Type B pancreatic cell (in vitro differentiated cells): ENCODE measurements at places on chromosomes 6 and 20. TPM values are rescaled to one million over a fixed set of nuclear protein-coding genes. Genes with fewer than 3 reads are reported as not detected.

- no peak for DNase-seq
These were observed 61.0 kb upstream of the MAFB start for GRCh38 chr20:40749985-40750506.

GRCh38 chr6:73006146-73006545 lies 219.2 kb downstream of the KHDC1L start:
- no peak for DNase-seq

DNA sequence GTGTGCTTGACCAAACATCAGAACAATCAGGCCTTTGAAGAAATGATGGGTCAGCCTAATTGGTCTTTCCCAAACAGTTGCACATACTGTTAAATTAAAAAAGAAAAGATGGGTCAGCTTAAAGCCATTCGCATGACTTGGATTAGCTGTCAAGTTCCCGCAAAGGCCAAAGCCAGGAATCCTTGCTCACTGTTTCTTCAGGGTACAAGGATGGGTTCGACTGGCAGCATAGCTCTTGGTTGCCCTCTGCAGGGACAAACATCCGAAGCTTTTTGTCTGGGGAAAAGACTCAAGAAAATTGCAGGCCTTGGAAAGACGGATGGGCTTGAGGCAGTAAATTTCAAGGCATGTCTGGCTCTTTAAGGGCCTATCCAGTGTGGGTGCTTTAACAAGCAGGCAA lies 168.0 kb downstream of the HDGFL1 start:
- DNase-seq, result peak; percentile 67

DNA sequence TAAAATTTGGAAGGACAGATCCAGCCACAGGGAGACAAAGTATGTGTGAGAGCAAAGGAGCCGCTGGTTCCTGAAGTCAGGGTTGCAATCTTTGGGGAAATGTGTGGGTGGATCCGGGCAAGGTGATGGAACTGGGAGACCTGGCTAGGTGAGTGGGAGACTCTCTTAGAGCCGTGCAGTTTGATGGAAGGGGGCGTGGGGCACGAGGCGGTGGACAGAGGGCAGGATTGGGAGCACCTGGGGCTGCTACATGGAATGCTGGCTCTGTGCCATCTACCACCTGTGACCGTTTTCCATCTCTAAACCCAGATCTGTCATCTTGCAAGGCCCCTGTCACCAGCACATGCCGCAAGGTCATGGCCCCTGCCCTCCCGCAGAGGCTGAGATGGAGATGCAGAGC lies 268.4 kb downstream of the SMOC2 start:
- no peak for DNase-seq

DNA sequence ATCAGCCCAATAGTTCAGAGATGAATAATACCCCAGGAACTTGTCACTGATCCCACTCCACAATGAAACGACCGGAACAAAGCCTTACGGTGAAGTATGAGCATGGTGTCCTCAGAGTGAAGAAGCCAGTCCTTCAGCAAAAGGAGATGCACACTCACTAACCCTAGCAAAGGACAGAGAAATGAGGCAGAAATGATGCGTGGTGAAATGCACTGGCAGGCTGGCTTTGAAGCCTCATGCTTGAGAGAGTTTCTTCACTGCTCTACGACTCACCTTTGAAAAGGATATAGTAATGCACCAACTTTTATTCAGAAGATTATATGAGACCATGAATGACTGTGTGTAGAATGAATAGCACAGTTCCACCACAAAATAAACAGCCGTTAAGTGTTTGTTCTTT lies 74.8 kb downstream of the PHACTR1 start:
- DNase-seq, result no peak

- DNase-seq, result no peak
These were observed 269.3 kb downstream of the ARHGAP18 start for GRCh38 chr6:129440691-129441090.

DNA sequence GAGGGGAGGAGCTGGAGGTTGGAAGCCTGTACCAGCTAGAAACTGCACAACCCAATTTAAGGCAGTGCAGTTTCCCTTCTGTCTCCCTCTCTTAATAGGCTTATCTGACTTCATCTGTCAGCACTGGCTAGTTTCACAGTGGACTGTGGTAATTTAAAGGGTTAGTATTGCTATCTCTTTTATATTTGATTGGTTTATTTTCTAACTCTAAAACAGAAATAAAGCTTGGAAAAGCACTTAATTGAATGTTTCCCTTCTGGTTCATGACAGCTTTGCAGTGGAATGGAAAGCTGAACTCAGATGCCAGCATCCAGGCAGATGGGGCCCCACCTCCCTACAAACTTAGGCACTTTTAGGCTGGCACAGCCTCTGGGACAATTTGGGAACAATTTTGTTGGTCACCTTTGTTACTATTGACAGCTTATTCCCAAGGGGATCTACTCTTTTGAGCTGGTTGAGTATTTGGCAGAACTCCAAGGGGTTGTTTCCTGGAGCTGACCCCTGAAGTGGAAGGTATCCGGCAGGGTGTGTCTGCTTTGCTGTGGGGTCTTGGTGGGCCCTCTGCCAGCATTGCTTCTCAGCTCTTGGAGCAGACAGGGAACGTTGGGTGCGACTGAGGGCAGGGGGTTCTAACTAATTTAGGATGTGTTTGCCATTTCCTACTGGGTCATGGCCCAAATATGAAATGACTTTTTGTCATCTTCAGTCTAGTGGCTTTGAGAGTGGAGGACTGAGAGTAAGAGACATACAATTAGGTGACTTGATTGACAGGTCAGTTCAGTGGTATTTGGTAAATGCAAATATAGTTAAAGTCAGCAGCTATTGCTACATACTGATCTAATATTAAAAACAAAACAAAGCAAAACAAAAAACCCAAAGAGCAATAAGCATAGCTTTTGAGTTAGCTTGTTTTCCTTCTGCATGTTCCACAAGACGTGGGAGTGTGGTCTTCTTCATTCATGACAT lies 9.3 kb downstream of the SH3BGRL2 start:
- no peak for DNase-seq

DNA sequence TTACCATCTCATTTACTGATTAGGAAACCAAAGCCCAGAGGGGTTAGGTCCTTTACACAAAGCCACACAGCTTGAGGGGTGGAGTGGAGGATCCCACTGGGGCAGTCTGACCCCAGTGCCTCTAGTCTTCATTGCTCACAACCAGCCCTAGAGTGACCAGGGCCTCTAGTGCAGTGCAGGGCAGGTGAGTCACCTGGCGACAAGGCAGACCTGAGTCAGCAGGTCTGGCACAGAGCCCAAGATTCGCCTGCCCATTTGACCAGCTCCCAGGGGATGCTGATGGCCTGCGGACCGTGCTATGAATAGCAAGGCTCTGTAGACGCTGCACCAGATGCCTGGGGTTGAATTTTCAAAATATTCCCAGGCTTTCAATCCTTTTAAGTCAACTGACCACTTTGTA lies 29.9 kb downstream of the CDH26 start:
- DNase-seq, result no peak

DNA sequence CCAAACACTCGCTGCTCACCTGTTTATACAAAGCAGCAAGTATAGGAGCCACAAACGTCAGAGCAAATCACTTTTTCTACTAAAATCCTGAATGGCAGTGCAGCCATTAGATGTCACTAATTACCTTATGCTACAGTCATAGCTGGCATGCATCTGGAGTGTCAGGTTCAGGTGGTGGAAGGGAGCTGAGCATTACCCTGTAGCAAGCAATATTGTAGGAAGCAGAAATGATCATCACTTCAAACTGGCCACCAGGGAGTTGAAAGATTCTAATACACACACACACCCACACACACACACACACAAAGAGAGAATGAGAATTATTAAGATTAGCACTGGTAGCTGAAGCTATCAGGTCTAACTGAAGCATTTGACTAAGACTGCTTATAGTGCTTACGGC lies 75.8 kb downstream of the EFHC1 start:
- DNase-seq, result no peak

- no peak for DNase-seq
These were observed 212.2 kb downstream of the UST start for GRCh38 chr6:148959008-148959407.

DNA sequence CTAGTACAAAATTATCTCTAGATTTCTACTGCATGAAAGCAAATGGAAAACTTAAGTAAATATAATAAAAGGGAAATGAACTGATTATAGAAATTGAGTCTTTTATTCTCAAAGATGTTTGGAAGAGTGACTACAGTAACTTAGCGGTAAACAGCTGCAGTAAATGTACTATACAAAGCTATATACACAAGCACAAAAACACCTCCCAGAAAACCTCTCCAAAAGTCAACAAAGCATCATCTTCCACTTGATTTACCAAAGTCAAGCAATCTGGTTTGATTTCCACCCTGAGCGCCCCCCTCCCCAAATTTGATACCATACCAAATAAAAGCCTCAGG lies 142.1 kb upstream of the SHLD1 start:
- DNase-seq, result no peak

DNA sequence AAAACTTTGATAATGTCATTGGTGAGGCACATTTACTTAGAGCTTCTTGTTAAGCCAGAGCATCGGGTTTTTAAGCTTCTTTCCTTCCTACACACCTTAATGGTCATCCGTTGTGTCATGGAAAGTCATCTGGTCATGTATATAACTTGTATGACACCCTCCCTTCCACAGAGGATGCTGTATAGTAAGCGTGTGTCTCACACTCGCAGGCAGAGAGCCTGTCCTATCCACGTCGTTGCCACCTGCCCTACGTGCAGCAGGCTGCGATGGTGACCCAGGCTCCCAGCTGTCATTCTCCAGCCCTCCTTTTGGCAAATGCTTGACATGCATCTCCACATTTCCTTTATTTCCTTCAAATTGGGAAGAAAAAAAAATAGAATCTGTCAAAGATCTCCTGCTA lies 85.6 kb downstream of the MYB start:
- DNase-seq, result no peak

GRCh38 chr20:37389844-37390275 lies 43.9 kb downstream of the SRC start:
- DNase-seq, result no peak

- no peak for DNase-seq
These were observed 104.8 kb downstream of the FLRT3 start for GRCh38 chr20:14232650-14233049.

DNA sequence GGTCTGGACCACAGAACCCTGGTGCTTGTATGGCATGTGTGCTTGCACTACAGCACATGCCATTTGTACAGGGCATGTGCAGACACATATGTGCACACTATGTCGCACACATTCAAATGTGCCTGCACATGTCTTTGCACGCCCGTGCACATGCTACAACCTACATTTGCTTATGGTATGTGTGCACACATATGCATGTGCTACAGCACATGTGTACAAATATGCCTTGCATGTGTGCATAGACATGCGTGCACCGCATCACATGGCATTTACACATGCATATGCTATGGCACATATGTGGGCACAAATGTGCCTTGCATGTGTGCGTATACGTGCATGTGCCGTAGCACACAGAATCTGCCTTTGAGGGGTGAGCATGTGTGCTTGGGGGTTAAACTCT lies 90.5 kb downstream of the DHX35 start:
- DNase-seq, result no peak

DNA sequence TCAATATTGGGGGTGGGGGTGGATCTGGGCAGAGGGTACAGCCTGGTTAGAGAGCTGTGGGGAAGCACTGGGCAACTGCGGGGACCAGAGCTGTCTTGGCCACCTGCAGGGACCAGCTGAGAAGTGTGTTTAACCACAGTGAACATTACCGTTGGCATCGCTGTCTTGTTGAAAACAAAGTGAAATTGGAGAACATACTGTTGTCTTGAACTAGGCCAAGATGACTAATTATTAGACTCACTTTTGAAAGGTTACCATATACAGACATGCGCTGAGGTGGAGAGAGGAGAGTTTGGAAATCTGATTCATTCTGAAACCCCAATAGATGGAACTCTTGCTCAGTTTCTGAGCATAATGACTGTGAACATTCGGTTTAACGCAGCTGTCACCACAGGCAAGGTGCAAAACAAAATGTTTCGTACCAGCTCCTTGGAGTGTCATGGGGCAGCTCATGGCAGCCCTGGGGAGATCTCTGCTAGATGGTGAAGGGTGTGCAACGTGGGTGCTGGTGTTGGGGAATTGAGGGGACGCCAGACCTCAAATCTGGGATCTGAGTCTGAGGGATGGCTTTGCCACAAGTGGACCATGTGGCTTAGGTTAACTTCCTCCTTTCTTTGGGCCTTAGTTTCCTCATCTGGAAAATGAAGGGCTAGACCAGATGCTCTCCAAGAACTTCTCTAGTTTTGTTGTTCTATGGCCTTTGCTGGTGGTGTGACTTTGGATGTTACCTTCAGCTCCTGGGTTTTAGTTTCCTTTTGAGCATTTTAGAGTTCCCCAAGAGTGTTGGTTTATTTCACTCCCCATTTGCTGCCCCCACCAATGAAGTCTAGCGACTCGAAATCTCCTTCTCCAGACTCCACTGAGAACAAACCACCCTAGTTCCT lies 24.6 kb upstream of the GTSF1L start:
- DNase-seq, result no peak

DNA sequence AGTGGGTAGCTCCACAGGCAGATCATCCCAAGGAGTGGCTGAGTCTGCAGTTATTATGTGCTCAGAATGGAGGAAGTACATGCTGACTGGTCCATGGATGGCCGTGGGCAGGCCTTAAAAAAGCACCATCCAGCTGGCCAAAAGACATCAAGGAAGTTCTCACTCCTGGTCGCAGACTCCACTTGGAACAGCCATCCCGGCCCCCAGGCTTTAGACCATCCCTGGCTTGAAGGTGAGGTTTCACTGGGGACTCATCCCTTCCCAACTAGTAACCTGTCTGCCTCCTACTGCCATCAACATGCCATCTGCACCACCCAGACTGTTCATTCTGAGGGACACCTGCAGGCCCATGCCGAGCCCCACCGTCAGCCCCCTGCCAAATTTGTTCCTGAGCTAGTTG lies 36.1 kb upstream of the OPRM1 start:
- DNase-seq, result no peak

- no peak for DNase-seq
These were observed 32.7 kb downstream of the GGTLC1 start for GRCh38 chr20:23955896-23956295.

GRCh38 chr6:70708448-70708847 lies 40.8 kb downstream of the SMAP1 start:
- no peak for DNase-seq

DNA sequence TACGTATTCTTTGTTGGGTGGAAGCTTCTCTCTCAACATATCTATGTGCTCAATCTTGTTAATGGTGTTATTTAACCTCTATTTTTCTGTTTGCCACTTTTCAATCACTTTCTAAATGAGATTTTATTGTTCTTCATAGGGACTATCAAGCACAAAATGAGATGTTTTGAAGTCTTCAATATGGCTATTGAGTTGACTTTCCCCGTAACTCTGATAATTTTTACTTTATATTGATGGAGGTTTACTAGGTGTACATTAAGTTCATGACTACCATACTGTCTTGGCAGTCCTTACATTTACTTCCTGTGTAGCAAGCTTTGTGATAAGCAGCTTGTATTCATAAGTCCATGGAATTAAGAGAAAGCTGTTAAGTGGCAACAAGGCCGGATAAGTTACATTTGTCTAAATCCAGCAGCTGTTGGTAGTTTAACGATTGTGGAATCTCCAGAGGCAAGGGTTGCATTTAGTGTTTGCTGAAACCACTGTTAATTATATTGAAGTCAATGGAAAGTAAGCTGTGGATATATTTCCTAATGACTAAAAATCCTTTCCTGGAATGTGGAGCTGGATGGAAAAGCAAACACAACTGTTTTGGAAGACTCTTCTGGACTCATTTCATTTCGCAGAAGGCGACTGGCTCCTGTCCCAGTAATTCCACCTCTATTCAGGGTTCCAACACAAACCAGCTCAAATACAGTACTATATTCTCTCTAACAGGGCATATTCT lies 57.3 kb upstream of the SMIM29 start:
- DNase-seq, result no peak

CD40 gene
- 0.40 and 1.5 TPM in 2 replicates for total RNA-seq

SLC22A23 gene
- total RNA-seq, result 36.6 and 52.7 TPM in 2 replicates

PRND gene
- total RNA-seq, result 0.48 TPM in 1 of 2 replicates, not detected in the other

RIPOR3 gene
- 1.9 and 5.1 TPM in 2 replicates for total RNA-seq

C20orf141 gene
- total RNA-seq, result not detected in 2 replicates

DDO gene
- total RNA-seq, result not detected in 2 replicates

SAPCD1 gene
- 3.2 and 8.9 TPM in 2 replicates for total RNA-seq
